ENCODE measurements at places on chromosomes 6 and 20.

DNA sequence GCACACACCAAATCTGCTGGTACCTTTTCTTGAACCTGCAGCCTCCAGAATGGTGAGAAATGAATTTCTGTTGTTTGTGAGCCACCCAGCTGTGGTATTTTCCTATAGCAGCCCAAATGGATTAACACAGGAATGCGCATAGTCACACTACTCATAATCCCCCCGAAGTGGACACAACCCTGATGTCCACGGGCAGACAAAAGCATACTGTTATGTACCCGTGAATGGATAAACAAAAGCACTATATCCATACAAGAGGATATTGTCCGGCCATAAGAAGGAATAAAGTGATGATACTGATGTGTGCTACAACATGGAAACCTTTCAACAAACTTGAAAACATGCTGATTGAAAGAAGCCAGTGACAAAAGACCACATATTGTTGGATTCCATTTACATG is 25.1 kb upstream of the RPP40 start:
- DNase-seq, result no peak

DNA sequence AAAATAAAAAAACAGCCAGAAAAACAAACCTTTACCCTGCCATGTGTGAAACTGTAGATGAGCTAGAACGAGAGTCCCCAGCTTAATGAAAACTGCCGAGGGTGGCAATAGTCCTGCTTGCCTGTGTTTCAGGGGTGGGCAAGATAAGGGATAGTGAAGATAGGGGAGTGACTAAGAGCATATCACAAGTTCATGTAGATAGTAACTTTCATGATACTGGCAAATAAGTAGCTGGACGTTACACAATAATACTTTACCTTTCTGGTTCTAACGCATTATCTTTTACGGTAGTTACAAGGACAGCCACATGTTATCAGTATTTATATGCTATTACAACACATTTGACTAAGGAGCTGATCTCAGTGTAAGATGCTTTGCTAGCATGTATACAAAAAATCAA is 9.3 kb upstream of the FBXO9 start:
- no peak for DNase-seq

DNA sequence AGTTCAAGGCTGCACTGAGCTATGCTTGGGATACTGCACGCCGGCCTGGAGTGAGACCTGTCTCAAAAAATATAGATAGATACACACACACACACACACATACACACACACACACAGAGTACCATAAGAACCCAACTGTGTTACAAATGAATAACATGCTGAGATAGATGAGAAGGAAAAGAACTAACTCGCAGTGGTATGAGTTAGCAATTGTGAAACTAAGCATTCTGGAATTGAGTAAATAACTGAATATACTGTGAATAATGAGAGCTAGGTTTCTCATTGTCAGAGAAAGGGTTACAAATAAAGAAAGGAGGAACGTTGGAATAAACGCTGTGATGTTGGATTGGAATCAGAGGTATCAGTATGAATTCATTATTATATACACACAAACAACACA is 14.6 kb upstream of the FAXC start:
- no peak for DNase-seq

DNA sequence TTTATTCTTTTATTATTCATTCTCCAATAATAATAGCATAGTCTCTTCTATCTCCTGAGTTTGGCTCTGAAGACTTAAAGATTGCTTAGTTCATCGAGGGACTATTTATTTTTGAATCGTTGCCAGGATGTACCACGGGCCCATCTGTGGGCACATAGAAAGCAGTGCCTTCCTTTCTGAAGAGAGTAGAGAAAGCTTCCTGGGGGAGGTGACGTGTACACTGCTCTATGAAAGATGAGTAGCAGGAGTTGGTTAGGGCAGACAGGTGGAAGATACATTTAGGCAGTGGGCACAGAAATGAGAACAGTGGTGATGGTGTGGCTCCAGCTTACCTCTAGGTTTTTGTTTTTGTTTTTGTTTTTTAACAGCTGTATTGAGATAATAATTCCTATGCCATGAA is 98.4 kb downstream of the CDKAL1 start:
- DNase-seq, result no peak

DNA sequence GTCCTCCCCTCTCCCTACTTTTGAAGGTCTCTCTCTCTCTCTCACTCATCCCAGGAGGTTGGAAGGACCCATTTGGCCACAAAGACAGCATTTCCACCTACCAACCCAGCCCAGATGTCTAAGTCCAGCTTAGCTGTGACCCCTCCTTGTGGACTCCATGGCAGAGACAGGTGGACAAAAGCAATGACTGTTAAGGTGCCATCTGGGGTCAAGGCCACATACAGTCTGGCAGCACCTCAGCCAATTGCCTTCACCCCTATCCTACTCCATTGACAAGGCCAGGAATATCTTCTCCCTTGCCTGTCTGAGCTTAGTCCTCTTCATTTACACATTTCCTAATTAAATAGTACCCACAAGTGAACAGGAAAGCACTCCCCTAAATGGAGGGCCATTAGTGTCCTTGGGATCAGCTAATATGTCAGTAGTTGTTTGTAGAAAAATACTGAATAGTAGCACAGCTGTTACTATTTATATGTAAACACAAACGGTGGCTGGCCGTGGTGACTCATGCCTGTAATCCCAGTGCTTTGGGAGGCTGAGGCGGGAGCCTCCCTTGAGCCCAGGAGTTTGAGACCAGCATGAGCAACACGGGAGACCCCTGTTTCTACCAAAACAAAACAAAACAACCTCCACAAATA is 28.8 kb downstream of the GCM1 start:
- DNase-seq, result no peak

DNA sequence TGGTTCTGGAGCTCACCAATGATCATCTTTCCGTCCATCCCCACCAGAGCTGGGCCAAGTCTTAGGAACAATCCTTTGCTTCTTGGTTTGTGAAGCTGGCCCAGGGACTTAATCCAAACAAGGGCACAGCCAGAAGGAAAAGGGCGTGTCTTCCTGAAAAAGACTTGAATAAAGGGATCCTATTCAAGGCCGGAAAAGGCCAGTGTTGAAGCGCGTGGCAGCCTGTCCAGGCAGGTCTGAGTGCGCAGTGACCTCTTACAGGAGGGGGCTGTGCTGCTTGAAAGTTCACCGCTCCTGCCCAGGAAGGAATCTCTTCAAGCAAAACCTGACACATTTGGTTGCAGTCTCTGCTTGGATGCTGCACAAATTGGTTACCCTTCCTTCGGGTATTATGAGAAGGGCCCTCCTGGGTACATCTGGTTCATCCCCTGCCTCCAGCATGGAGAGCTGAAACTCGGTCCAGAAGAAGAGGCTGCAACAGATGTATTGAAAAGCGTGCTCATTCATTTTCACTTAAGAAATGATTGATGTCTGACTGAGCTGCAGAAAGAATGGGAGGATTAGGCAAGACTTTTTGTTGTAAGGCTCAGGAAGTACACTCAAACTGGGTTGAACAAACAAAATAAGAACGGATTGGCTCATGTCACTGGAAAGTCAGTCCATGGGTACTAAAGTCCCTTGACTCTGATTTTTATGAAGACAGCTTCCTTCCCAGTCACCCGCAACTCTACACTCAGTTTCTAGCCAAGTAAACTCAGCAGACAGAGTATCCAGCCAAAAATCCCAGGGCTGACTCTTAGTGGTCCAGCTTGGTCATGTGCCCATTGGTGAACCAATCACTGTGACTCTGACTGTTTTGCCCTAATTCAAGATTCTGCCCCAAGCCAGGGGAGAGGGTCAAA is 136.3 kb downstream of the TFAP2C start:
- DNase-seq, result no peak

- DNase-seq, result no peak
These were observed 12.8 kb downstream of the ADNP start for GRCh38 chr20:50918403-50918802.

- DNase-seq, result no peak
These were observed 131.6 kb downstream of the DST start for GRCh38 chr6:56510984-56511531.

GRCh38 chr20:25025091-25025861 is 32.7 kb downstream of the ACSS1 start:
- no peak for DNase-seq

- no peak for DNase-seq
These were observed 147.3 kb downstream of the TTLL2 start for GRCh38 chr6:167472148-167472547.

GRCh38 chr6:72524011-72524645 is 97.7 kb upstream of the KCNQ5 start:
- no peak for DNase-seq

- DNase-seq, result no peak
These were observed 83.0 kb downstream of the RTN4IP1 start for GRCh38 chr6:106546261-106546690.

Data from NCI-H1417 treated with DMSO at 0.1 percent for 48 hours (cell line).